ENCODE measurements at places on chromosomes 4 and X.
A peak's percentile ranks its signal among the peaks of the same experiment; 100 is the strongest.

DNA sequence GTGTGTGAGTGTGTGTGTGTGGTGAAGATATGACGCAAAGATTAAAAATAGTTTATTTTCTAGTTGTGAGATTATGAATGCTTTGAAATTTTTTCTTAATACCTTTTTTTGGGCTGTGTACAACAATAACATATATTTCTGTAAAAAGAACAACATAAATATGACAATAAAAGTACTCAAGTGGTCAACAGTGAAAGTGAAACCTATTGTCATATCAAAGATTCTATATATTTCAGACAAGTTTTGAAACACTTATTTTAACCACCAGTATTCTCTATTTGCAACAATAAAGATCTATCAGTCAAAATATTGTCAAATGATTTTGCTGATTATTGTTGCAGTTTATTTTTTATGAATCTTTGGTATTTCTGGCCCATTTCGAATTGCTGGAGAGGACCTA is 98.0 kb downstream of the SPOCK3 start:
- no peak for DNase-seq

GRCh38 chr4:77473509-77473908 is 132.1 kb upstream of the CXCL13 start:
- no peak for DNase-seq

GRCh38 chr4:144504883-144505282 is 141.1 kb upstream of the HHIP start:
- DNase-seq = no peak

- peak; percentile 63 for DNase-seq
Measured at GRCh38 chrX:40278340-40279090, 180.8 kb upstream of the BCOR start.

- DNase-seq = no peak
Measured at GRCh38 chr4:74738464-74739143, 55.7 kb downstream of the BTC start.

DNA sequence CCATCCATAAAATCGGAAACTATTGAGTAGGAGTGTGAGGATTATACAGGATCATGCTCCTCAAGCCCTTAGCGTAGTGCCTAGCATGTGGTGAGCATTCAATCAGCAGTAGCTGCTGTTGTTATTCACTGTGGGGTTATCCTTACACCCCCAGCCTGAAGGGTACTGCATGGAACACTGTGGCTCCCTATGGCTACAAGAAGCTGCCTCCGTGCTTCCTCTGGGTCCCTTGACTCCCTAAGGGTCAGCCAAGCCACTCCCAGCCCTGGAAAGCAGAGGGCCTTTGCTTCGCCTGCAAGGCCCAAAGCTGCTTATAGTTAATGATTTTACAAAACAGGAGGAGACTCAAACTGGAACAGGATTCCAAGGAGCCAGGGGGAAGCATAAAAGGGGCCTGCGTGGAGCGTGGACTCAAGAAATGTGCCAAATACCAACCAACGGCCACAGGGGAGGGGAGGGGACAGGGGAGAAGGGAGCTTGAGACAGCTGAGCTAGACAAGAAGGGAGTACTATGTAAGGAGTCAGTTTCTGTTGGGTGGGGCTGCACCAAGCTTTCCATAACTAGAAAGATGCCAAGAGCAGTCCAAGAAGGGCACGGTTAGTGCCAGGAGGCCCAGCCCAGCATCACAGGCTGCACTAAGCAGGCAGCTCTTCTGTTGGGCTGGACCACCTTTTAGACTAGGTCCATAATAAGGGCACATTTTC is 15.9 kb downstream of the SEPTIN6 start:
- no peak for DNase-seq

GRCh38 chr4:122156819-122157218 is 4.7 kb downstream of the BLTP1 start:
- DNase-seq = no peak

- no peak for DNase-seq
Measured at GRCh38 chr4:76673362-76673761, 224.6 kb downstream of the SOWAHB start.

DNA sequence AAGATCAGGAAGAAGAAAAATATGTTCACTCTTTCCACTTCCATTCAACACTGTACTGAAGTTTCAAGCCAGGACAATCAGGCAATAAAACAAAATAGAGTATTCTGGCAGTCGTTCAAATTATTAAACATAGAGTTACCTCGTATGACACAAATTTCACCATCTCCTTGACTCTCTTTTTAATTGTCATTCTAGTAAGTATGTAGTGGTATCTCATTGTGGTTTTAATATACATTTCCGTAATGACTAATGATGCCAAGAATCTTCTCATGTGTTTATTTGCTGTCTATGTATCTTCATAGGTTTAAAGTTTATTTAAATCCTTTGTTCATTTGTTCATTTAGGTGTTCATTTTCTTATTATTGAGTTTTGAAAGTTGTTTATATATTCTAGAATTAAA is 352.2 kb downstream of the IDS start:
- DNase-seq = no peak

Measured in T-helper 9 cell (primary cell).